H4 (cell line): ENCODE measurements at places on chromosomes 4 and X.

GRCh38 chr4:93657527-93657926, 171.0 kb upstream of the ATOH1 start:
- DNase-seq: no peak

DNA sequence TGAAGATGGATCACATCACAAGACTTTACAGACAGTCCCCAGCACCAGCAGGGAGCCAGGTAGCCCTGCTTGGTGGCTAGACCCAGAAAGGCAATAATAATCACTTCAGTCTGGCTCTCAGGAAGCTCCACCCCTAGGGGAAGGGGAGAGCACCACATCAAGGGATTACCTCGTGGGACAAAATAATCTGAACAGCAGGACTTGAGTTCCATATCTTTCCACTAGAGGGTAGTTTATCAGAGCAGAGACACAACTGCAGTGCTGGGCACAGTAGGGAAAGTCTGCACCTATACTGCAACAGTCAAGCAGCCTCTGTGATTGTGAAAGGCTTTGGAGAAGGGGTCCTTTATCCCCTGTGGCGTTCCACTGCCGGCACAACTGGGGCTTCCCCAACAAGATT, 547.0 kb upstream of the POU3F4 start:
- no peak for DNase-seq

- DNase-seq: no peak
Observed at GRCh38 chr4:152112887-152113286, 352.1 kb upstream of the GATB start.

- DNase-seq: no peak
Observed at GRCh38 chr4:139639654-139640053, 26.0 kb upstream of the MGST2 start.

DNA sequence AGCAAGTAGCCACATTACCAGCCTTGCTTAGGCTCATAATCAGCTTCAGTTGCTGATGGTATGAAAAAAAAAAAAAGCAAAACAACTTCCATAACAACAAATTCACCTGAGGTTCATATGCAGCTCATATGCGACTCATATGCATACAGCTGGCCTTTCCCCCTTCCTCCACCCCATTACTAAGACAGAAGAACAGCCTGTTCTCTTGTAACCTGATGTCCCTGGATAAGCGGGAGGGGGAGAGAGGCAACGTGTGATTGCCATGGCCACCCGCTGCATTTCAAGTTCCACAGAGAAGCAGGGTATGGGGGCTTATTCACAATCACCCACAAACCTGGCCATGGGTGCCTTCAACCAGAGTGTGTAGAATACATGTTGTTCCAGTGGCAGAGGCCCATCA, 95.1 kb upstream of the DGKK start:
- DNase-seq: no peak

- DNase-seq: no peak
Observed at GRCh38 chrX:53135581-53135980, 41.6 kb downstream of the KANTR start.

DNA sequence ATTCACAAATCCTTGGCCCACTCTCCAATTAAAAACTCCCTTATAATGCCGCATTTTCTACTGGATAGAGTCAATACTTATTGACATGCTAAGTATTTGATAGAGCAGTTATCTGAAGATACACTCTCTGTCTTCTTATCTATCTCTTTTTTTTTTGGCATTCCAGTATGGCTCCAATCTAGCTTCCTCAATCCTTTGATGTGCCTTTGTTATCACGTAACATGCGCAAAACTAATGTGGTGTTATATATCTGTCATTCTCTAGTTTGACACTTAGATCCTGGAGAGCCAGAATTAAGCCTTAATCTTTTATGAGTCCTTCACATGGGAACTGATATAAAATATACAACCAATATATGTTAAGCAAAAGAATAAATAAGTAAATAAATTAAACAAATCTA, 54.7 kb downstream of the VSIG4 start:
- DNase-seq: no peak

DNA sequence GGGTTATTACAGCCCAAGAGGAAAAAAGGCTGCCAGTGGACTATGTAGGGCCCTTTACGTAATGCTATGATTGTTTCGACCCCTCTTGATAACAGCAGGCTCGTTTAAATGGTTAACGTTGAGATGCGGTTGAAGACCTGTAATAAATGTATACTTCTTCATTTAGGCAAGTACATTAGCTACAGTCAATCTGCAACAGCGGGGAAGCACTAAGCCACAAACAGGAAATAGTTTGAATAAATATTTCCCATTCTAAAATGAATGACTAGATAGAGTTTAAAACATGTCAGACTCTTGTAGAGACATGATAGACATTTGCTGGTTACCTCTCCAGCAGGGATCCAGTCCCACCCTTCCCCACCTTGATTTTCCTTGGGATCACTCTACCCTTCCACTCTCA, 38.1 kb upstream of the STIM2 start:
- no peak for DNase-seq

DNA sequence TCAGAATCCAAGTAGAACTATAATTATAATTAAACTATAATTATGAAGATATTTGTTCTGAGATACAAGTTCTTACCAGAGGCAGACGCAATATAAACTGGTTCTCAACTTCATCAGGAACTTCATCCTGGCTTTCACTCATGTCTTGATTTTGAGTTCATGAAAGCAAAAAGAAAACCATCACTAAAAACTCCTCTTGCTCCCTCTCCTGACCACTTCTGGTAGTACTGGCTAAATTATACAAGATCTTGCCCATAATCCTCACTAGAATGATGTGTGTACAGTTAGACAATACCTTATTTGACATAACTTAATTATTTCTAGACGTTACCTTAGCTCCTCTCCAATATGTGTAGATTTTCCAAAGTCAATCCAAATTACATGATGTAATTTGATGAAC, 3.7 kb downstream of the TAF7L start:
- peak; percentile 13 for DNase-seq

- no peak for DNase-seq
Observed at GRCh38 chr4:83556816-83557215, 20.9 kb downstream of the GPAT3 start.

- no peak for DNase-seq
Observed at GRCh38 chr4:41308398-41308797, 51.7 kb downstream of the UCHL1 start.

DNA sequence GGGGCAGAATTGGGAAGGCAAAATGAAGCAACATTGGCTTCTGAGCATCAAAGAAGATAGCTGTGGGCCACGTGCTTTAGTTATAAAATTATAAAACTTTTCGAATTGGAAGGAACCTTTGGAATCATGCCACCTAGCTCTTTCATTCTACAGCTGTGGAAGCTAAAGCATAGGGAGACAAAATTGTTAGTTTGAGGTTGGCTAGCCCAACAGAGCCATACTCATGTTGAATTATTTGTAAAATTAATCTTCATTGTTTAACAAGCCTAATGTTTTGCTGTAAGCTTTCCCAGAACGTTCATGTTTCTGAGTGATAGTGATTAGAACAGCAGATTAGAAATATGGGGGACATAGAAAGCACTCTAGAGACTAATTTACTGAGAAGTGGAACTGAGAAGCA, 35.9 kb downstream of the HHIP start:
- no peak for DNase-seq

DNA sequence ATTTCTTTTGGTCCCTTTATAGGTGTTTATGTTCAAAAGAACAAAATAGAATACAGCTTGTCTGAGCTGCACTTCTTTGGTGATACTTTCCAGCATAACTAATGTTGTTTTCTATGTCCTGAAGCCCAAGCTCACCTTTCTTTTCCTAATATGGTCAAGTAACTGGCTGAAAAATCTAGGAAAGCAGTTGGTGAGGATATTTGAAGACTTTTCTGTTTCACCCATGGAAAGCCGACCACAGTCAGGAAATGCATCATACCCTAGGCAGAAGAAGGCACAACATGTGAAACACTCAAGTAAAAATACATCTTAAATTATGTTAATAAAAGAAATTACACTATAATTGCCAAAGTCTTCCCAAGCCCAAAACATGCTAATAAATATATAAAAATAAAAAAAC, 337.0 kb downstream of the PDGFC start:
- no peak for DNase-seq

DNA sequence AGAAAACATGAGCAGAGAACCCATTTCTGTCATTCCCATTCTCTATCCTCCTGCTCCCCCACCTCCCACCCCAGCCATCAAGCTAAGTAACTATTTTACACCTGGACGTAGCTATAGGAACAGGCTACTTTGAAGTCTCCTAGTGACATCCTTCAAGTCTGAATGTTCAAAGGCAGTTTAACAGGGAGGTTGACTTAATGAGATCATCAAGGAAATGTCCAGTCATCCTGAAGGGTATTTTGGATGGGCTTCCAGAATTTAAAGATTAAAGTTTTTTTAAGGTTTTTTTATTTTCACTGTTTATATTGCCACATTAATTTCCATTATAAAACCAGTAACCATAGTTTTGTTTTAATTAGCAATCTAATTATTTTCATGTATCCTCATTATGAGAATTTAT, 41.1 kb downstream of the HPF1 start:
- DNase-seq: no peak

DNA sequence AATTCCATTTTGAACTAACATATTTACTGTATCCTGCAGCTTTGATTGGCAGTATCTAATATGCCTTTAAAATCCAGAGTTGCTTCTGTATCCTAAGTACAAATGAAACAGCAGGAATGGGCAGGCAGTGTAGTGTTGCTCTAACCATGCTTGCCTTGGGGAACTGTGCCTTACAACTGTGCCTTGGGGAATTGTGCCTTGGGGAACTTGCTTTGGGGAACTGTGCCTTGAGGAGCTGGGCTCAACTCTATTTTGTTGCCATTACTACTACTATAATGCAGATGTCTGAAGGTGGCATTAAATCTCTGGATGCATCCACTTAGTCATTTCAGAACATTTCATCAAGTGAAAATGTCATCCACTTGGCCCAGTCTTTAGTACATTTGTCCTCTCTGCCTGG, 6.9 kb downstream of the CXCL3 start:
- DNase-seq: no peak

DNA sequence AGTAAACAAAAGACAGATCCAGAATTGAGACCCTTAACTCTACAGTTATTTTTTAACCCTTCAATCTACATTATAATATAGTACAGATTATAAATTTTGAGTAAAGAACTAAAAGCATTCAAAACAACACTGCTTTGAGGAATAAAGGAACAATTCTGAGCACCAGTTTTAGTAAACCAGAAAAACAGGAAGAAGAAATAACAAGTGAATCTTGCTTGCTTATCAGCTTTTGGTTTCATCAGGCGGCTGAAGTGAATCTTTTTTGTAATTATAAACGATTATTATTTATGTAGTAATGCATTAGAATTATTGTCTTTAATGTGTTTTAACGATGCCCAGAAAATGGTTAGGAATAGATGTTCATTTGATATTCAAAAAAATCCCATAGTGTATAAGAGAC, 305.4 kb downstream of the ARAP2 start:
- no peak for DNase-seq

DNA sequence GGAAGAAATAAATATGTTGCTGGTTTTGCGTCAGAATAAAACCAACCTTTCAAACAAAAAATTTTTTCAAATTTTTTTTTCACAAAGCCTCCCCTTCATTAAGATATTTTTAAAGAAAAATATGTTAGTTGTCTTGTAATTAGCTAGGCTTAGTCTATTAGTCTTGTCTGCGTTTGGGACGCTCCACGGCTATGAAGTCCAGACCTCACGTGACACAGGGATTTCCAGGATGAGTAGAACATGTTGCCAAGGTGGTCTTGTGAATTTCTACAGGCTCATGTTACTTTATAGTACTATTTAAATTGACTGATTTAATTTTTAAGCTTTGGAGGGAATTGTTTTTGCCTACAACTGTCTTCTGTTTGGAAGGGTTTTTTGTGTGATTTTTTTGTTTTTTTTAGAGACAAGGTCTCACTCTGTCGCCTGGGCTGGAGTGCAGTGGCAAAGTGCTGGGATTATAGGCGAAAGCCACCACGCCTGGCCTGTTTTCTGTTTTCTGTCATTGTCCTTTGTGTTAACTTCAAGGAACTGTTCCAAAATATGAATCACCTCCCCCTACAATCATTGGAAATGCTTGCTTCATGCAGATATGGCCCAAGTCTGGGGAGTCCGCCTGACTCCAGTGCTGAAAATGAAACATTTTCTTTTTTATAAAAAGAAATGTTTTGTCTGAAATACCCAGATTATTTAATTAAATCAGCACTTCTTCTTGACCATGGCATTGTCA, 26.2 kb downstream of the TMEM144 start:
- DNase-seq: no peak

DNA sequence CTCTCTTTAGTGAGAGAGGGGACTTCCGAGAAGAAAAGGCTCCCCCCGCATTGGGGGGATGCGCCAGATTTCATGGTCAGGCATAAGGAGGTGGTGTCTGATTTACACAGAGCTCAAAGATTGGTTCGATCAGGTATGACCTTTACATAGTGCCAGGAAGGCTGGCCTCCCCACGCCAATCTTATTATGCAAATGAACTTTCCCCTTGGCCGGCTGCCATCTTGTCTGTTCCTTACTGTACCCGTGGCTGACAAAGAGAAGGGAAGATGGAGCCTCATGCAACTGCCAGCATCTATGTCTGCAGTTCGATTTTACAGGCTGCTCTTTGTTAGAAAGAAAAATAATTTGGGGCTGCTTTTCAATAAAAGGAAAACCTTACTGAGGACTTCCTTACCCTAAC, 197.2 kb downstream of the GPM6A start:
- DNase-seq: no peak

GRCh38 chrX:95885074-95885473, 799.6 kb upstream of the DIAPH2 start:
- DNase-seq: peak; percentile 86

GRCh38 chr4:73704314-73705055, 35.9 kb upstream of the CXCL8 start:
- peak; percentile 94 for DNase-seq

DNA sequence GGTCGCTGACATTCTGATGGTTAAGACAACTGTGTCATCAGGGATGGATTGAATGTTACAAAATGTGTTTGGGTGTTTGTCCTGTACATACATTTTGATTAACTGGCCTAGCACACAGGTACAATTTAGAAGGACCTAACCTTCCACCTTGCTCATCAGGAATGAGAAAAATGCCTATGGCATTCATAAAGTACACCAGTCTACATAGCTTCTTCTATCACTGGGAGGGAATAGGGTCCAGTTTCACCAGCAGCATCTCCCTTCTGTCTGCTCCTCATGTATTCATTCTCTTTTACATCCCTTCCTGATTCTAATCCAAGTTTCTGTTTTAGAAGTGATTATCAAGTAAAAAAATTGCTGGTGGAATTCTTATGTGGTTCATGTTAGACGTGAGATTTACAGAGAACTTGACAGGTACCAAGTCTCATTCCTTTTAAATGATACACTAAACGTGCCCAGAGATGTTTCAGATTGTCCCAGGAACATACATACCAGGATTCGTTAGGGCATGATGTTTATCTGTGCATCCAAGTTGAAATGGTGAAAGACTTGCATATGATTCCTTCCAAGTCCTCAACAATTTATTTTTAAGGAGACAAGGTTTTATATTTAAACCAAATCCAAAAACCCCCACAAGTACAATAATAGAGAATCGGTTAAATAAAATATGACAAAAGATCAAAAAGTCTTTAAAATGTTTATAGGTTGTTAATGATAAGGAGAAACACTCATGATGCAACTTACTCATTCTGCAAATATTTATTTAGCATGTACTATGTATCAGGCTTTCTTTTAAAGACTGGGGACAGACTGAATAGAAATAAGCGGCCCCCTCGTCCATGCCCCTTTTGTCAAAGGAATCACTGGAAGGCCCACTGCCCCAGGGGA, 359.1 kb downstream of the ZNF674 start:
- no peak for DNase-seq

- no peak for DNase-seq
Observed at GRCh38 chrX:45506149-45506730, 305.6 kb upstream of the DIPK2B start.
